NCI-H1436 (cell line): ENCODE measurements at places on chromosomes 6 and 20.
A peak's percentile ranks its signal among the peaks of the same experiment; 100 is the strongest.

DNA sequence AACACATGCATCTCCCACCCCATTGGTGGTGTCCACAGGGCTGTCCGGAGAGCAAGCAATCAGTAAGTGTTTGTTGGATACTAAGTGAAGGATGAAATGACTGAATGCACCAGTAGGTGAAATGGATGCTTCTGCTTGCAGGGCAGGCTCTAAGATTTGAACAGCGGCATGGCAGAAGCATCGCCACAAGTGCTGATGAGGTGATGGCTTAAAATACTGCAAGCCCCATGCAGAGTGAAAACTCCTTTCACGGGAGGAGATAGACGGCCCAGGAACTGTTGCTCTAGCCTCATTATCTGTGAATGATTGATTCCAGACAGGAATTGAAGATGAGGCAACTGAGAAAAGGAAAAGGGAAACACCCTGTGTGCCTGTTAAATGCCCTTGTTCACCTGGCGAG lies 158.9 kb downstream of the LY86 start:
- DNase-seq = no peak

DNA sequence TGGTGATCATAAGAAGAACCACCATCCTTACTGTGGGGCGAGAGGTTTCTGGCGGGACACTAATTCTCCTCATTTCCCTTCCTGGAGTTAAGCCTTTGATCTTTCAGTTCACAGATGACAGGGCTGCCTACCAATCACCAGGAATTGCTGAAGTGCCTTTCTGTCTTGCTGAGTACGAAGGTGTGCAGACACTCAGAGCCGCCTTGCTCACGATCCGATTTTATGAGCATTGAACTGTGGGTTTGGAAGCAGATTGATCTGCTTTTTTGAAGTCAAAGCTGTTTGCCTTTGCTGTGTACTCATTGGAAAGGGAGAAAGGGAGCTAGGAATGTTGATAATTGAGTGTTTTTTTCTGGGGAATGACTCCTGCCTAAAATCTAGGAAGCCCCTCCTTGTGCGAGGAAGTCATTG lies 129.1 kb upstream of the SALL4 start:
- no peak for DNase-seq

DNA sequence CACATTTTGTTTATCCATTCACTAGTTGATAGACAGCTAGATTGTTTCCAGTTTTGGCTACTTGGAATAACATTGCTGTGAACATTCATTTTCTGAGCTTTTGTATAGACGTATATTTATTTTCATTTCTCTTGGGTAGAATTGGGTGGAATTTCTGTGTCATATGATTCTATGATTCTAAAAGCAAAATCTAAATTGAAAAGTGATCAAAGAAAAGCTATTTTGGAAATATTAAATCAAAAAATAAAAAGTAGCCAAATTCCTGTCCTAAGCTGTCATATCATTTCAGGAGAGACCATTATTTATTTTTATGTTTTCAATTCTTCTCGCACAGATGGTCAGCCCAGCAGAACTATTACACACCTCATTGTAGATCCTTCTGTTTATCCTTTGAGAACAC lies 229.2 kb downstream of the COL12A1 start:
- no peak for DNase-seq

- no peak for DNase-seq
Observed at GRCh38 chr20:1734269-1734858, 76.8 kb upstream of the SIRPG start.

- DNase-seq = peak; percentile 4
Observed at GRCh38 chr6:24646771-24647170, 780 bp upstream of the KIAA0319 start.

- no peak for DNase-seq
Observed at GRCh38 chr20:24991897-24992486, 559 bp downstream of the APMAP start.

- DNase-seq = no peak
Observed at GRCh38 chr6:48490658-48491057, 379.7 kb upstream of the PTCHD4 start.

GRCh38 chr20:36355469-36356171 lies 49.5 kb downstream of the DLGAP4 start:
- DNase-seq = no peak

GRCh38 chr20:14820771-14821170 lies 483.4 kb upstream of the FLRT3 start:
- DNase-seq = no peak

GRCh38 chr6:44263354-44264100 lies 1.8 kb downstream of the NFKBIE start:
- no peak for DNase-seq

GRCh38 chr20:2879146-2879545 lies 5.9 kb downstream of the PTPRA start:
- DNase-seq = no peak

DNA sequence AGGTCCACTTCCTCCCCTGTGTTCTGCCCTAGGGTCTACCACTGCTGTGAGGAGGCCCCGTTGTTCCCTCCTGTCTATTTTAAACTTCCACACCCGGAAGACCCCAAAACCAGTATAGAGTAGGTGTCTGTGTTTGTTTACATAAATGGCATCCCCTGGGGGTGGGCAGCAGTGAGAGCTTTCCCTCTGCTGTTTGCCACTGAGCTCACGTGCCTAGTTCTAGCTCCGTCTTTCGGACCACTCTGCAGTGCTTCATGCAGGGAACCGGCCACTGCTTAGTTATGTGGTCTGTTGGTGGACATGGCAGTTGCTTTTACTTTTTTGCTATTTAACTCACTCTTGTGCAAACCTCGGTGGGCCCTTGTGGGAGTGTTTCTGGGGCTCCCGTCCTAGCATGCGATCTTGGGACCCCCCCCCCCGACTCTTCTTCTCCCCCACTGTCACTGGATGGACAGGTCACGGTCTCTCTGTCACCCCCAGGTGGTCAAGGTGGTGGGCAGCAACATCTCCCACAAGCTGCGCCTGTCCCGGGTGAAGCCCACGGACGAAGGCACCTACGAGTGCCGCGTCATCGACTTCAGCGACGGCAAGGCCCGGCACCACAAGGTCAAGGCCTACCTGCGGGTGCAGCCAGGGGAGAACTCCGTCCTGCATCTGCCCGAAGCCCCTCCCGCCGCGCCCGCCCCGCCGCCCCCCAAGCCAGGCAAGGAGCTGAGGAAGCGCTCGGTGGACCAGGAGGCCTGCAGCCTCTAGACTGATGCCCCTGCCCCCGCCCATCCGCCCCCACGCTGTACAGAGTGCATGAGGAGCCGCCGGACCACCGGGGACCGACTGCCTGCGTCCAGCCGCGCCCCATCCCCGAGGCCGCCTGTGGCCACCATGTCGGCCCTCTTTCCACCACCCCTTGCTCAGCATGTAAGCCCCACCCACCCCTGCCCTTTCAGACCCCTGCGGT lies 40.9 kb downstream of the VSTM2L start:
- no peak for DNase-seq

DNA sequence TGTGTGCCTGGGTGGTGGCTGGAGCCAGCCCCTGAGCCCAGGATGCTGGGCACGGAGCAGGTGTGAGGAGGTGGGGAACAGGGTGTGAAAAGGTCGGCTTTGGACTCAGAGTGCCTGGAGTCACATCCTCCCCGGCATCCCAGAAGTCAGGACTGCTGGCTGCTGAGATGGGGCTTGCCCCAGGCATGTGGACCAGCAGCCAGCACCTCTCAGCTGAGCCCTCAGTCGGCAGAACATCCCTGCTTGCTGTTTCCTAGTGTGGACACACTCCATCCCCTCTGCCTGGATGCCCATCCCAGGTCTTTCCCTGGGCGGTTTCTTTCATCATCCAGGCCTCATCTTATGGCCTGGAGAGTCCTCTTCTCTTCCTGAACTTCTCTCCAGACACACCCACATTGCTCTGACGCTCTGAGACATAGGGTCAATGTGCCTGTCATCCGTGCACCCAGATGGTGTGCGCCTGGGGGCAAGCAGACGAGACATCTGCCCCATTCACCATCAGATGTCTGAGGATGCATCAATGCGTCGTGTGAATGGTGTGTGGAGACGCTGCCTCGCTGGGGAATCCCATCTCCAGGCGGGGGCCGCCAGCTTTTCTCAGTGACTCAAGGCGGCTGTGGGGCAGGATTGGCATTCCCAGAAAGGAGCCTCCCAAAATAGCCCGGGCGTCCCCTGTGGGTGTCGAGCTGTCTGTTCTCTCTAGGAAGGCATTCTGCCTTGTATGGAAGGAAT lies 104.2 kb downstream of the SYCP2 start:
- no peak for DNase-seq

DNA sequence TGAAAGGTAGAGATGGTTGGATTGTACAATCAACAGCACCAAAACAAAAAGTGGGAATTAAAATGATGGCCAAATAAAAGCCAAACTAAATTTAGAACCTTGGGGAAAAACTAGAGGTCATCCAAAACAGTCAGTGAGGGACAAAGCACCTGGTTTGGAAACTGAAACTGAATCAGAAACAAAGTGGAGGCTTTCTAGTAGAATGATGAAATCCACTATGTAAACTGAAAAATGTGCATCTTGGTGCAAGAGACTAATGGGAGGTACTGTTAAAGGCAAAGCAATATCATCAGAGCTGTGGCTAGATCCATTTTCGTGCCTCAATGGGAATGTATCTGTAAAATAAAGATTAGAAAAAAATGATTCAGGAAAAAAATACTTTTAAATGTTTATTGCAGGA lies 380.0 kb upstream of the GJE1 start:
- no peak for DNase-seq

DNA sequence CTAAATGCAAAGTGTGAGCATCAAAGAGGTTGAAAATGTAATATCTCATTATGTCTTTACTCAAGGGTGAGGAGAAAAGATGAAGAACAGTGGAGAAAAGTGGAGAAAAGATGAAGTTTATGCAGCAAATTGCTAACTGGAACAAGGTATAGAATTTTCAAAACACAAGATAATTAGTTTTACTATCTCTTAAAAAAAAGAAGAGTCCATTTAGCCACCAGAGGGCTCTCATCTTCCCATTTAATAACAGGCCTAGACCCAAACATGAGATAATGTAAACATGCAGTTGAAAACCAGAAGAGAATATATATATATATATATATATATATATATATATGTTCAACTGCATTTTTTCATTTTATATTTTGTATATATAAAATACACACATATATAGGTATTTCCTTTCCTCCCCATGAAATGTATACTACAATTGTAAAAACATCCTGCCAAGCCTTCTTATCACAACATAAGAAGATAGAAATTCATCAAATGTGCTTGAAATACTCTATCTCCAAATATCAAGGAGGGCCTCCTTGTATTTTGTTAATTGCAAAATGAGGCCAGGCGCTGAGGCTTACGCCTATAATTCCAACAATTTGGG lies 78.4 kb downstream of the ADTRP start:
- peak; percentile 33 for DNase-seq

- DNase-seq = no peak
Observed at GRCh38 chr6:132070356-132070755, 119.2 kb upstream of the CCN2 start.

DNA sequence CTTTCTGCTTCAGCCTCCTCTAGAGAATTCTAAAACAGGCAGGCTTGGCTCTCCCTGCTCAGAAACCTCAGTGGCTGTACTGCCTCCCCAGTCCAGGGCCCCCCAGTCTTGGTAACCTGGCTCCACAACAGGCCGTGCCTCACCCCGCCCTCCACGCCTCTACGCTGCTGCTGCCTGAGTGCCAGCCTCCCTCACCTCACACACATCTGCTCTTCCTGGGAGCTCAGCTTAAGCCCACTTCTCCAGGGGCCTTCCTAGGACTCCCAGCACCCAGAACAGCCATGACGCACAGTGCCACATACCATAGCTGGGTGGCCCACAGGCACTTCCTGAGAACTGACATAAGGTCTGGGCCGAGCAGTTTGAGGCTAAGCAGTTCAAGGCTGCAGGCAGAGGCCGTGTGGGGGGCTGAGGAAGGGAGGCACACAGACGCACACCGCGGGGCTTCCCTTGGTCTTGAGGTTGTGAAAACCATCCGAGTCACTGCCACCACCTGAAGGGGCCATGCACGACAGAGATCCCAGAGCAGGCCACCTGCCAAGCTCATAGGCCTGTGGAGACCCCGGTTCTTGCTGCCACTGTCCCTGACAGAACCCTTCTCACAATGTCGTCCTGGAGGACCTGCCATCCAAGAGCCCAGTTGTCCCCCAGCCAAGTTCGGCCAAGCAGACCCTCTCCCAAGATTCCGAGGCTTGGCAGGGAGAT lies 42.6 kb downstream of the DSTN start:
- no peak for DNase-seq

- no peak for DNase-seq
Observed at GRCh38 chr6:149680503-149680902, 32.0 kb upstream of the KATNA1 start.

- DNase-seq = no peak
Observed at GRCh38 chr20:4740774-4741431, 19.2 kb downstream of the PRND start.

DNA sequence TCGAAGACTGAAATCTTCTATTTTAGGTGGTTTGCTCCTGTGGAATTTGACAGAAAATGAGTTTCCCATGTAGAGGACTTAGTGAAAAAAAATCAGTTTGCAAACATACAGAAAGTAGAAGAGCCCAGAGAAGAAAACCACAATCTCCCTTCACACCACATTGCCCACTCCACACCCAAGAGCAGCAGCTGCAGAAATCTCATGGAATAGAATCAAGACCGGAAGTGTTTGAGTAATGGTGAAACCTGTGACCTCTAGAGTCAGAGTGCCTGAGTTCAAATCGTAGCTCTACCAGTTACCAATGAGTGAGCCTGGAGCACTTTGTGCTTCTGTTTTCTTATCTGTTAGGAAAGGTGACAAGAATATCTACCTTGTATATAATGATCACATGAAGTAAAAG lies 4.6 kb downstream of the SIRPG start:
- no peak for DNase-seq

DNA sequence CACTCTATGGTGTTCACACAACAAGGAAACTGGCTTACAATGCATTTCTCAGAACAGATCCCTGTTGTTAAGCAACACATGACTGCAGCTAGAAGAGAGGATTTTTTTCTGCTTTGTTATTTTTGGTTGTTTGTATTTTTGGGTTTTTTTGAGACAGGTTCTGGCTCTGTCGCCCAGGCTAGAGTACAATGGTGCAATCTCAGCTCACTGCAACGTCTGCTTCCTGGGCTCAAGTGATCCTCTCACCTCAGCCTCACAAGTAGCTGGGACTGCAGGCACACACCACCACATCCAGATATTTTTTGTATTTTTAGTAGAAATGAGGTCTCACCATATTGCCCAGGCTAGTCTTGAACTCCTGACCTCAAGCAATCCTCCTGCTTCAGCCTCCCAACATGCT lies 12.7 kb downstream of the CD24 start:
- no peak for DNase-seq

GRCh38 chr6:152598901-152599537 lies 38.1 kb downstream of the SYNE1 start:
- no peak for DNase-seq
